ENCODE measurements at places on chromosomes 2 and 18.

- DNase-seq, result no peak
Observed at GRCh38 chr2:151716721-151717120, 17.6 kb downstream of the NEB start.

DNA sequence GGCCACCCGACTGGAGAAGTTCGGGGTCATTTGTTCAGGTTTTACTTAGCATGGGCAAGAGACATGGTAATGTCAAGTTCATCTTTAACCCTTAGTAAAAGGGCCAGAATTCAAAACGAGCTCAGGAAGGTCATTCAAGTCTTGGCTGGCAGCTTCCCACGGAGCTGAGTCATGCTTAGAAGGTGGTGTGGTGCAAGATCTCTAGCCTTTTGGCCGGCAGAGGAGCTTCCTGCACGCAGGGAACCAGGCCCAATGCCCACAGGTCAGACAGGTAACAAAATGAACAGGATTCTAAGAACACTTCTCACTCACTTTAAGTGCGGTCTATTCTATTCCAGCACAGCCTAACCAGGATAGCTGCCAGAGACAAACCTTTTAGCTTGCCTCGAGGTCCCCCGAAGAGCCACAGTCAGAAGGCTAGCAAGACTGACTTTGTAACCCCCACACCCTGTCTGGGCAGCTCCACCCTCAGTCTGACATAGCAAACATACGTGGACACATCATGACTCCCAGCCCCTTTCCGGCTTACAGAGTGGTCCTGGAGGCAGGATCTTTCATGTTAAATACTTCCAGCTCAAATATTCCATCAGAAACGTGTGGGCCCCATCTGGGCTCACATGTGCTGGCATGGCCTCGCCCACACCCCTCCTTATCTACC lies 292.7 kb downstream of the BCL11A start:
- DNase-seq, result no peak

GRCh38 chr2:74915743-74916142 lies 42.7 kb upstream of the POLE4 start:
- DNase-seq, result no peak

- no peak for DNase-seq
Observed at GRCh38 chr18:37402735-37403099, 162.9 kb downstream of the CELF4 start.

DNA sequence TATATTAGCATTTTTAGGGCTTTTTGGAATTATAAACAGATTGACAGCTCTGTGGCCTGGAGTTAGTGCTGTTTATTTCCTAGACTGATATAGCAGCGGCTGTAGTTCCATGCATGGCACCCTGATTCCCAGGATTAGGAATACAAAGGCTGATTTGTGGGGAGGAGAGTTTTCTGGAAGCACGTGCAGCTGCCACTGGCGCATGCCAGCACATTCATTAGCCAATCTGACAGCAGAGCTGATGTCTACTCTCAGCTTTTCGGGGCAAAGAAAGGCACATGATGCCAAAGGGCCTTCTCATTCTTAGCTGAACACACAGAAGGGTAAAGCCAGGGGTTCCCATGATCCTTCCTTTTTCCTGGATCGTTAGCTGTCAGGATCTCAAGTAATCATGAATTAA lies 45.7 kb upstream of the RAPH1 start:
- DNase-seq, result no peak

GRCh38 chr18:75122334-75122958 lies 86.5 kb downstream of the PTGR3 start:
- DNase-seq, result no peak

GRCh38 chr2:240435948-240436682 lies 652 bp downstream of the GPC1 start:
- peak; percentile 16 for DNase-seq

- no peak for DNase-seq
Observed at GRCh38 chr18:53817976-53818950, 406.2 kb downstream of the MBD2 start.

DNA sequence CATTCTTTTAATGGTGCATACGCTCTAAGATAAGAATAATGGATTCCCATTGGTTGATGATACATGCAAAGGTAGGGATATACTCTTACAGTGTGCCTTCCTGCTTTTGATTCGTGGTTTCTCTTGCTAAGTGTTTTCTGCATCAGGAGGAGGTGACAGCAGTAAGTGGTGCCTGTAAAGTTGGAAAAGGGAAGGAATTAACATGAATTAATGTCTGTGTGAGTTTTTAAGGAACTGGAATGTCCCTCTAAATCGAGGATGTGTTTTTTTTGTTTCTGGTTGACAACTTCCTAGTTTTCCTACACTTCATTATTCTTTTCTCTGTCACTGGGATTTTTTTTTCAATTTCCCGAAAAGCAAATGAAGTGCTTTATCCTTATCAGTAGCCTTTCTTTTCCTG lies 54.4 kb downstream of the CRIM1 start:
- no peak for DNase-seq

GRCh38 chr2:20623741-20624155 lies 27.1 kb downstream of the HS1BP3 start:
- DNase-seq, result no peak

DNA sequence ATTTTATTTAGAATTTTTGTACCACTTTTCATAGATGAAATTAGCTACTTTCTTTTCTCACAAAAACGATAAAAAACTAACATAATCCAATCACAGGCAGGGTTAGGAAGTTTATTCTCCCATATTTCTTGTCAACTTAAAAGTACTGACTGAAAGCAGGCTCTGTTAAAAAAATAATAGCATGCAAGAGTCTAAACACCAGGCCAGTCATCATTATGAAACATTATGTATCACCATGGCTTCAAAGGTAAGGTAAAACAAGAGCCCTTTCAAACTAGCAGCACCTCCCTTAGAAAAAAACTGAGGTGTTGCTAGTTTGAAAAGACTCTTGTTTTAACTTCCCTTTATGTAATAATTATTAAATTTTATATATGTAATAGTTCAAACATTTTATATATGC lies 848.0 kb downstream of the RNF144A start:
- DNase-seq, result no peak
